ENCODE measurements at places on chromosomes 11 and 22.
A peak's percentile ranks its signal among the peaks of the same experiment; 100 is the strongest.

- DNase-seq: peak; percentile 81
Observed at GRCh38 chr11:62539238-62539925, 7.2 kb downstream of the AHNAK start.

DNA sequence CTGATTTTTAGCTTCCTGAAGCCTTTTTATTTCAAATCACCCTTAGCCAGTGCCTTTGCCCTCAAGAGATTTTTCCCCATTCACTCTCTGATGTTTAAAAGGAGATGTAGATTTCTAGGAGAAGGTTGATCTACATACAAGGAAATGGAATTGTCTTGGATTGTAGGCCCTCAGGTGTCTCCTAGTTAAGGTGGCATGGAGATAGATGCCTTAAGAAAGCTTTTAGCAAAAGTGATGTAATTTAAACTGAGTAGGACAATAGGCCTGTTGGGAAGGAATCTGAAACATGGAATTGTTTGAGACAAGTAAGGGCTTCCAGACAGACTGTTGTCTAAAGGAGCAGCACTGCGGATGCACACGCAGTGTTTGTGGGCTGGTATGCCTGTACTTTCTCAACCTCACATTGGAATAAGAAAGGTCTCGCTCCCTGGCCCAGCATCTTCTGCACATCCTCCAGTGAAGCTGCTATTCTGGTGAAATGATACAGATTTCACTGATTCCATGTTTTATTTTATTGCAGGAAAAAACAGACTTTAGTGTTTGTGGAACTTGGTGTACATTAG lies 69.8 kb upstream of the SLC25A18 start:
- no peak for DNase-seq

- DNase-seq: no peak
Observed at GRCh38 chr11:131025020-131025419, 108.7 kb upstream of the SNX19 start.

DNA sequence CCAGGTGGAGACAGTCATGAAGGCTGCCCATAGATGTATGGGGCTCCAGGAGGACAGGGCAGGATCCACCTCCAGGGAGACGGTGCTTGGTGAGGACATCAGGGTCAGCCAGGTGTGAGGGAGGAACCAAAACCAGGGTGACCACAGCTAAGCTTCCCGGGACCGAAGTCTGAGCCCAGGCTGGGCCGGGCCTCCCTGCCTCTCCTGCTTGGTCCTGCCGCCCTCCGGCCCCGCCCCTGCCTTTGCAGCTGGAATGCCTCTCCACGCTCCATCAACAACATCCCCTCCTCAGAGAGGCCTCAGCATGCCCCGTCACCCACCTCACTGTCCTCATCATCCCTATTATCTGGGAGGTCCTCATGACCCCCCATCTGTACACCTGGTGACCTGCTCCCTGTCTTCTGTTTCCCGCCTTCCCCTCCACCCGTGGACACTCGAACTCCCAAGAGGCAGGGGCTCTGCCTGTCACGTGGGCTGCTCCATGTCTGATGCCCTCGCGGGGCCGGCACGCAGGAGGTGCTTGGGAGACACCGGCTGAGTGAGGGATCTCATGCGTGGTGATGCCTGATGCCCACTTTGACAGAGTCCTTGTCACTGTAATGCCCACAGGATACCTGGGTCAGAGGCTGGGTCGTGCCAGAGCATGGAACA lies 59.4 kb downstream of the RTL6 start:
- DNase-seq: no peak

- no peak for DNase-seq
Observed at GRCh38 chr11:37727371-37727770, 1129.3 kb upstream of the RAG2 start.

DNA sequence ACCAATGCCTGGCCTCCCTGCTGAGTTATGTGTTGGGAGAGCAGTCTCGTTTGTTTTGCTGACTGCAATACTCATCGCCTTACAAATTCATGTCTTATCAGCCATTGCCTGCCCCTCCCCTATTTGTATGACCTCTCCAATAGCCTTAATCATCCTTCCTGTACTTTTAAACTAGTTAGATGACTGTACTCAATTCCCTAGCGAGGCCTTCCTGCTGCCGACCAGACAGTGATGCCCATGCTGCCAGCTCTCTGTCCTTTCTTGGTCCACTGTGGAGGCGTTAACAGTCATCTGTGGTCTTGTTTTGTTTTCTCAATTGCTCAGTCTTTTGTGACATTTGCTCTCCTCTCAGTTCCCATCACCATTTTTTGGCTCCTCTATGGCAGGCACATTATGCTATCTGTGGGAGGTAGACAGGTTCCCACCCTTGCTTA lies 20.3 kb upstream of the YPEL1 start:
- no peak for DNase-seq

DNA sequence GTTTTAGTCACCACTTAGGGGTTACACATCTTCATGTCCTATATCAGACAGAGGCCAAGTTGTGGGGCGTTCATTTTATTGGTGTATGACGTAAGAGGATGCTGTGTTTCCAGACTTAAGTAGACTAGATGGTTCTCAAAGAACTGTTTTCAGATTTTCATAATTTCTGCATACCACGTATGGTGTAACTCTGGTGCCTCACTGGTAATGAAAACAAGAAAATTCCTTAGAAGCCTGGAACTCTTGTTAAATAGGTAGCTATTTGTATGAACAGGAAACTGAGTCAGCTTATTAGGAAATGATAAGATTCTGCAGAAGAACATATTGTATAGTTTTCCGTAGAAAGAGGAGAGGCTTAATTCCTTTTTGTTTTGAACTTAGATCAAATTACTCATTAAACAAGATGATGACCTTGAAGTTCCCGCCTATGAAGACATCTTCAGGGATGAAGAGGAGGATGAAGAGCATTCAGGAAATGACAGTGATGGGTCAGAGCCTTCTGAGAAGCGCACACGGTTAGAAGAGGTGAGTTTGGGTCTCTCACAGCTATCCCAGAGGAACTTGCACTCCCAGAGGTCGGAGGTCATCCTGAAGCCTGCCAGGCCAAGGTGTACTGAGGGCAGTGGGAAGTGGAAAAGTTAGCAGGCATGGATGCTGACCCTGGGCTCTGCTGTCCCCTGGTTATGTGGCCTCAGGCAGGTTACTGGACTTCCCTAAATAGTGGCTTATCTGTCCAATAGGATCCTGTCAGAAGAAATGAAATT lies 3.9 kb downstream of the CDC45 start:
- DNase-seq: no peak

DNA sequence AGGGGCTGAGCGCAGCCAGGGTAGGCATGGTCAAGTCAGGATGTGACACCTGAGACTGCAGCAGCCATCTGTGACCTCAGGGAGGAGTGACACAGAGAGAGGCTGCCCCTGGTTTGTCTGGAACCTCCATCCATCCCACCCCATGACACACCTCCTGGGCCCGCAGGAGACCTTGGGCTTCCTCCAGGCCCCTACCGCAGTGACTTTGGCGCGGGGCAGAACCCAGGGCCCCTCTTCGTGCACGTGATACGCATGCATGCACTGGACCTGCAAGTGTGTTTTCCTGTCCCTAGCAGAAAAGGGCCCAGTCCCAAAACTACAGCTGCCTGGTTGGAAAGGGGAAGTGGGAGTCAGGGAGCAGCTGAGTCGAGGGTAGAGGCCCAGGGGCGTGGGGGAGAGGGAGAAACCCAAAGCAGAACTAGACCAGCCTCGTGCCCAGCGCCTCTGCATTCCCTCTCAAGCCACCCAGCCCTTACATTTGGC lies 7.9 kb upstream of the CYTH4 start:
- peak; percentile 52 for DNase-seq

DNA sequence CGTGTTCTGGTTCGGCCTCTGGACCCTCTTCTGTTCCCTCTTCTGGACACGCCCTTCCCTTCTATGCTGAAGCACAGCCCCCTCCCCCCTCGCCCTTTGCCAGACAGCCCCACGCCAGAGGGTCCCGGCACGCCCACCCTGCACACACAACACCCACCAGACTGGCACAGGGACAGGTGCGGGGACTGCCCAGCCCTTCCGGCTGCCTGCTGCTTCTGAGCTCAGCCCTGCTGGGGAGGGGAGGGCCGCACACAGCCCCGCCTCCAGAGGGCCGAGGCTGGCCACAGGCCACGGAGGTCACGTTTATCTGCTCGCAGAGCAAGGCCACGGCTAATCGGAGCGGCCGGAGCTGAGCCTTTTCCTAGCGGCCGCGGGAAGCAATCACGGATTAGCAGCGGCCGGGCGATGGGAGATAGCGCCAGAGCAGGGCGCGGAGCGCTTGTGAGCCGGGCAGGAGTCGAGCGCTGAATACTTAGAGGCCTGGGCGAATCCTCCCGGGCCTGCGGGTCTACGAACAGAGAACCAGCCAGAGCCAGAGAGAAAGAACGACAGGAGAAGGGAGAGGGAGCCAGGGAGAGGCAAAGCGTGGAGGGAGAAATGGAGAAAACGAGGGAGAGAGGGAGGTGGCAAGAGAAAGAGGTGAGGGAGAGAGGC lies 21.5 kb downstream of the OTUB1 start:
- DNase-seq: peak; percentile 90

DNA sequence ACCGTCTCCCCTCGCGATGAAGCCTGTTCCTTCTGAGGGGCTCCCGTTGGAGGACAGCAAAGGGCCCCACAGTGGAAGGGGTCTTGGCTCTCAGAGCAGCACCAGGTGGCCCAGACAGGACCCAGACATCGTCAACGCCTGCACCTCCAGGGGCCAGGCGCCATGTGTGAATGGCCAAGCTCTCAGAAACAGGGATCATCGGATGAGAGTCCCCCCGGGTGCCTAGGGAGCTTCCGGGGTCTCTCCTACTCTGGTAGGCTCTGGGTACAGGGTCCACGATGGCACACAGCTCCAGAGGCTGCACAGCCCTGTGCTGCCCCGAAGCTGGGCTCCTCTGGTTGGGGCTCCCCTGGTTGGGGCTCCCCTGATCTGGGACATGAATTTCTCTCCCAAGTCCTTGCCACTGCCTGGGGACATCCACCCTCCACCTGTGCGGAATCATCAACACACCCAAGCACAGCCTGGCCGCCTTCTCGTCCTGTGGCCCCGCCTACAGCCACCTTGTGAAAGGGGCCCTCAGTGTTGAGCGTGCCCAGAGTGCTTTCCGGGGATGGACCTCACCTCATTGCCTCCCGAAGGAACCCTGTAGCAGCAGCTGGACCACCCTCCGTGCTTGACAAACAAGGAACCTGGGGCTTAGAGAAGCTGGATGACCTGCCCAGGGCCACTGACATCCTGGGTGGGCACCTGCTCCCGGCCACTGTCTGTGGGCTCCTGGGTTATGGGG lies 929.0 kb downstream of the BRD1 start:
- no peak for DNase-seq

DNA sequence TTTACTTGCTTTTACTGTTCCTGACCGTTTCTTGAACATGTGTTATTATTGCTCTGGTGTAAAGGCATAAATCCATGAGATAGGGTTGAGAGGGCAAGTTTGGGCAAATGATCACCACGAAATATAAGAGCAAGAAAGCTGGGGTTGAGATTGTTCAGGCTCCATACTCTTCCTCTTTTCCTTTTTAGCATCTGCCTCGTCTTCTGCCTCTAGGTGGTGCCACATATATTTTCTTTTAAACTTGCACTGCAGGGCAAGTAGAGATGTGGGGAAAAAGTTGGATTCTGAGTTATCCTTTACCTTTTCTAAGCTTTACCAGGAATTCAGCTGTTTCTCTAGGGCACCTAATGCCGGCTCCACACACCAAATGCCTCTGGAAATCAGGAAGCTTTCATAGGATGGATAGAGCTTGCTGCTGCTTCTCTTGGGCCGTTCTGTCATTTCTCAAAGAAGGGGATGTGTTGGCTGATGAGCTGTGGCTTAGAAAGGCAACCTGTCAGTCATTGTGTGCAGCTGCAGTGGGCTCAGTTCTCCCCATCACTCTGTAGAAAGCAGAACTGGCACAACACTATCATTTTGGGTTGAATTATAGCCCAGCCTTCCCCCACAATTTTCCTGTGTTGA lies 98.2 kb downstream of the LDLRAD3 start:
- no peak for DNase-seq

GRCh38 chr11:2794968-2795322 lies 90.6 kb downstream of the CDKN1C start:
- peak; percentile 19 for DNase-seq

GRCh38 chr22:19509191-19509590 lies 15.0 kb downstream of the CLDN5 start:
- no peak for DNase-seq
